Stimulated activated CD8-positive, alpha-beta memory T cell treated with anti-CD3 and anti-CD28 coated beads, Interleukin-2, amount 100 ng/mL, for 48 hours (primary cell): ENCODE measurements at places on chromosomes 12 and 14.

DNA sequence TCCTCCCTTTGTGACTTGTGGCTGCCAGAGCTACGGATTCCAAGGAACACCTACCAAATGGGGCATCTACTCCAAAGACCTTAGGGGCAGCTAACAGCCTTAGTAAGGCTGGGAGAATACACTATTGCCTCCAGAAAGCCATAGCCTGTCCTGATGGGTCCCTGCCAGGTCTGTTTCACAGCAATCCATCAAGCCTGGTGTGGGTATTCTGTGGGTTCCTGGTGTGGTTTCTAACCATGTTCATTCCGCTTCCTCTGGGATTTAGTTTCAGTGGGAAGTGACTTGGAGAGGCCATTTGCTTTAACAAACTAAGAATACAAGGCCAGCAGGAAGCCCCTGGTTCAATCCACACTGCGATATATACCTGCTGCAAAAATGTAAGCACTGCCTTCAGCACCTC, 220.5 kb downstream of the FOXN3 start:
- no peak for DNase-seq

- DNase-seq = no peak
These were observed 100.5 kb upstream of the GNG2 start for GRCh38 chr14:51759950-51760349.

DNA sequence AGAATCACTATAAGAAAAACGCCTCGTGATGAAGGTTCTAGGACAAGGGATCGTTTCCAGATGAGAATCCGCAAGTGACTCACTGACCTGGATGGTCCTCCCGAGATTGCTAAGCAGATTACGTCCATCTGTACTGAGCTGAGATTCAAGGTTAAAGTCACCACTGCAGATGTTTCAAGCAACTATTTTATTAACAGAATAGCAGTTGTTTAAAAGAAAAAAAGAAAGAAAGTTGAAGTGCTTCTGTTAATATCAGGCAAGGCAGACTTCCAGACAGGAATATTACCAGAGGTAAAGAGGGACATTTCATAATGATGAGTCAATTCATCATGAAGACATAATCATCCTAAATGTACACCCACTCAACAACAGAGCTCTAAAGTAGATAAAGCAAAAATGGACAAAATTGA, 17.9 kb downstream of the PXN start:
- no peak for DNase-seq

DNA sequence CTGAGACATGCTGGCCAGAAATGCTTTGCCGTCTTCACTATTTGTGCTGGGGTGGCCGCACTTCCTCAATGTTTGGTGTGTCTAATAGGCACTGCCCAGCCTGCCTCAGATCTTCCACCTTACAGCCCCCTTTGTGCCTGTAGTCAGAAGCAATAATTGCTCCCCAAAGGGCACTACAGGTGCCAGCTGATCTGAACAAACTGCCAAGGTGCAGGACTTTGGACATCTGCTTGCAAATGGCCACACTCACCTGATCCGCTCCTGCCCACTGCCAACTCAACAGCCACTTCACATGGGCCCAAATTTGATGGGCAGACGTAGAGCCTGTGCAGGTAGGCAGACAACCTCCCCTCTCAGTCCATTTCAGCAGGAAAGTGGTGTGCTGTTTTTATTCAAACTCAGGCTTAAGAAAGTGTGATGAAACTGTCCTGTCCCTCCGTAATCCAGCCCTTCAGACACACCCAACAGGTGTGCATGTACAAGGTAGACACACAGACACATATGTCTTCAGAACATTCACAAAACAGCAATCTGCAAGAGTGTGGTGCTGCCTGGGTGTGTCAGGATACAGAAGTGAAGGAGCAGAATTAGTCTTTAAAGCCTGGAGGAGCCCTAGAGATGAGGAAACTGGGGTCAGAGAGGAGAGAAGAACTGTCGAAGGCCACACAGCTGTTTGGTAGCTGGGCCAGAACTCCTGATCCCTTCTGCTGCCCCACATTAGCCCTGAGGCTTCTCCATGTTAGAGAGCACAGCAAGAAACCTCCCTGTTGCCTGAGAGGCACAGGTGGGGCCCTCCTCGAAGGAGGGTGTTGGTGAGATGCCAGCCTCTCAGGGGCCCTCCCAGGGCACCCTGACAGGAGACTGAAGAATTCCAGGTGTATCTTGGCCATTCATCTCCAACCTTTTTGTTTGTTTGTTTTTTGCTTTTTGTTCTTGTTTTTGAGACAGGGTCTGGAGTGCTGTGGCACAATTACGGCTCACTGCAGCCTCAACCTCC, 4.4 kb upstream of the KRT75 start:
- no peak for DNase-seq

- no peak for DNase-seq
These were observed 7.1 kb upstream of the ARL1 start for GRCh38 chr12:101414533-101415119.

GRCh38 chr12:2364631-2365051, 311.9 kb downstream of the CACNA1C start:
- DNase-seq = no peak

DNA sequence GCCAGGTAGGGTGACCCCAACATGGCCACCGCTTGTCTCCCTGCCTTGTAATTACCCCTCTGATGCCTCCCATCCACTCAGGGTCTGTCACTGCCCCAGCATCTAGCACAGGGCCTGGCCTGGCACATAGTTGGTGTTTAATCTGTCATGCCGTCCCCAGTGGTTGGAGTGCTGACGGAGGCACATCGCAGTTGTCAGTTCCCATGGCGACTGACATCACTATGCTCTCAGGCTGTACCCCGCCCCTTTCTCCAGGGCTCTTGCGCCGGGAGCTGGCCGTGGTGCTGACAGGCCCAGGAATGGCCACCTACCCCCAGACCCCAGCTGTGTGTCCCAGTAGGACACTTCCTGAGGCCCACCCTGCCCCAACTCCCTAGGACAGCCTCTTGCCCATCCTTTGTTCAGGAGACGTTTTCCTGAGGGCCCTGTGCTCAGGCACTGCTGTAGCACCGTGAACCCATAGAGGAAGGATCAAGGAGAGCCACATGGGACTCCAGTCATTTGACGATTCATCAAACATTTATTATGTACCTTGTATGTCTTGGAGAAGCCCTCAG, 23.0 kb downstream of the FAM222A start:
- DNase-seq = no peak

- DNase-seq = no peak
These were observed 36.5 kb downstream of the SSH1 start for GRCh38 chr12:108820707-108821406.

DNA sequence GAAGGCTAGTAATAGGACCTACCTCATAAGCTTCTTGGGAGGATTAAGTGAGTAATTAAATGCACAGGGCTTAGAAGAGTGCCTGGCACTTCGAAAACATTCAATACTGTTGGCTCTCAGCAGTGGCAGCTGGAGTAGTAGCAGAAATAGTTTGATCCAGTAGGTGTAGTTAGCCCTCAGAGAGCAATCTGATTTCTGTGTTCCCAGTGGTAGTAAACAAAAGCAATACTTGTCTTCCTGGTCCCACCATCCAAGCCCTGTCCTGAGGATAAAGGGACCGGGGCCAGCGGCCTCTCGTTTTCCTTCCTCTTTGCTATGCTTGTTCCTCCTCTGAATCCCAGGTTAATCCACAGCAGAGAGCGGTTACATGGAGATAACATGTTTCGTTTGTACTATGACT, 131.6 kb downstream of the SAMD4A start:
- DNase-seq = no peak

- no peak for DNase-seq
These were observed 25.3 kb upstream of the CLMN start for GRCh38 chr14:95345032-95345431.

DNA sequence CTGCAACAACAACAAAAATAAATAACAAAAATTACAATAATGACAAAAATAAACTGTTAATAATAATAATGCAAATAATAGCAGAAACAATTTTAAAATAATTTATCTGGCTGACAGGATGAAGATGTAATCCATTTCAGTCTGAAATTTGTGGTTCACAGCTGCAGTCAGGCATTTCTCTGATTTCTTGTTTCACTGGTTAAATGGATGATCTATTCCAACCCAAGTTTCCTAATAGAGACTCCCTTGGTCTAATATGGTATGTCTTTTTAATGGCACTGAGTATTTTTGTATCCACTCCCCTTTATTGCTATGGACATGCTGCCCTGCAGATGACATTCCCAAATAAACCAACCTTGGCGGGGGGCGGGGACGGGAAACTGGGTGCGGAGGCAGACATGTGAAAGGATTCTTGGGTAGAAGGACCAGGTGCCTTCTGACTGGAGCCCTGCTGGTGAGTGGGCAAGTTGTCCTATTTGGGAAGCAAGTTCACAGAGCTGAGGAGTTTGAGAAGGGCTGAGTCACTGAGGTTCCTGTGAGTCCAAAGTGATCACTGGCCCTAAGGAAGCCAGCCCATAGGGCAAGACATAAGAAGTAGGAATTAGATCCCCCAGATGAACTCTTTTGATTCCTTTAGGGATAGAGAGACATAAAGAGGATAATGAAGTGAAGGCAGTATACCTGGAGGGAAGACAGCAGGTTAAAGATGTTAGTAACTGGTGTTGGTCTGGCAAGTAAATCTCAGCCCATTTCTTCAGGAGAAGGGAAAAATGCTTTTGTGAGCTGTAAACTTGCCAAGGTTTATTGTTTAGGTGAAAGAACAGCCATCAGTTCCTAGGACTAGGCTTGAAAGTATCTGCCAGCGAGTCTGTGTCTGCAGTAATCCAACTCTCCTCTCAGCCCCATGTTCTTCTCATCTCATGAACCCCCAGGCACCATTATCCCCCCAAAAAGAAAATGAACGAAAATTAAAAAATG, 14.5 kb downstream of the FOXG1 start:
- no peak for DNase-seq

DNA sequence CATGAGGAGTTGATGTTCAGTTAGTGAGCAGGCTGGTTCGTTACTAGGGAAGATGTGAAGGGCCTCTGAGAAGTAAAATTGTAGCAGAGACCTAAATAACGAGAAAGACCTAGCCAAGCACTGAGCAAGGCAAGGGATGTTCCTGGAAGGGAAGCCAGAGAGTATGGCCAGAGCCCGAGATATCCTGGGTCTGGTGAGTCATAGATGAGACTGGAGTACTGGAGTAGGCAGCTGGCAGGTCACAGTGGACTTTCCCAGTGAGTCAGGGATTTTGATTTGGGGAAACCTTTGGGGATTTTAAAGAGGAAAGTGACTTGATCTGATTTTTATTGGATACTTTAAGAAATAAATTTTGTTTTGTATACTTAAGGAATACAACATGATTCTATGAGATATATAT, 369.0 kb downstream of the DIO2 start:
- DNase-seq = no peak

DNA sequence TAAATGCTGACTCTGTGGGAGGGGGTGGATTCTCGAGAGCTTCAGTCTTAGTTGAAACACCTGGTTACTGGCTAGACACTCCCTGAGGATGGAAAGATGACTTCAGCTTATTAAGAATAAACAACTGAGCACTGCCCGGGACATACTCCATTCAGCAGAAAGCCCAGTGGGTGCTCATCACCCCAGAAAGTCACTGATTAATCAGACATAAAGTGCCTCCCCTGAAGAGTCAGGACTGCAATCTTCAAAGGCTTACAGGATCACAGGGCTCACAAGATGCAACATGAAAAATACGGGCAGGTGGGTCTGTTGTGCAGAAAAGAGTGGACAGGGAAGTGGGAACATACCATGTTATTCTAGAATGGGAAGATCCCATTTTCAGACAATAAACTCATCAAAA, 207.0 kb downstream of the CALM1 start:
- no peak for DNase-seq

DNA sequence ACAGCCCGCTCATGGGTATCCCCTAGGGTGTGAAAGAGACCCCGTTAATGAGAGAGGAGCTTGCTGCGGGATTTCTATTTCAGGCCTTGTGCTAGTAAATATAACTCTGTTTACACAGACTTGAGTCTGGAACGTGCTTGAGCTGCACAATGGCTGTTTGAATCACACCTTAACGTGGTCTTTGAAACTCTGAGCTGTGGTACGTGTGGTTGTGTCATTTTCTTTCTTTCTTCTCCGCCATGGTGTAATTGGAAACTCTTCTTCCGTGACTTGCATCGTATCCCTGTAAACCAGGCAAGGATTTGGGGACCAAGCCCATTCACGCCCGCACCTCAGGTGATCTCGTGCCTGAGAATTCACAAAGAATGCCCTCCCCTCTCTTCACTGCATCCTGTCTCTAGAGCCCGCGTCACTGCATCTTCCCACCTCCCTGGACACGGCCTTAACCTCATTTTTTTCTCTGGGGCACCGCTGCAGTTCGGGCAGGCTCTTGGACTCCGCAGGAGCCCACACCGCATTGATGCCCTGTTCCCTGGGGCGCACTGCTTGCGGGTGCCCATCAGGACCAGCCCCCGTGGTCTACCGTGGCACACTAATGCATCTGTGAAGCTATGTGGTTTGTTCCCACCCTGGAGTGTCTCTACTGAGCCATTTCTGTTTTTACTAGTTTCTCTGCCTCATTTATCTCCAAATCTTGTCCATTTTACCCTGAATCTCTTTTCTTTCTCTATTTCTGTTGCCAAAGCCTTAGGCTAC, 78.4 kb upstream of the PARP11 start:
- DNase-seq = no peak

DNA sequence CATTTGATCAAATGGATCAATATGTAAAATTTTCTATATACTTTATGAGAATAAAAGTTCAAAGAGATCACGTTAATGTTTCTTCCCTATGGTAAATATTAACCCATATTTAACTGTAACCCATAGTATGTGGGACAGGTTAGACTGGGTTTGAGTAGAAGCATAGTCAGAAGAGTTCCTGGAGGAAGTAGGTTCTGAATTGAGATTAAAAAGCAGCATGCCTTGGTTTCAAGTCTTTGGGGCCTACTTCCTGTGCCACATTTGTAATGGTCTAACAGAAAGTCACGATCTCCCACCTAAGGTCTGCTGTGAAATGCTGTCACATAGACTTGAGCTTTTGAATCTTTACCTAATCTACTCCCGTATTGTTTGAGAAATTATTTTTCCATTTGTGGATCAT, 63.8 kb downstream of the FIGNL2 start:
- DNase-seq = no peak
